Right renal cortex interstitium (tissue), 3 donors: ENCODE measurements at places on chromosomes 16 and 17.

- no peak for DNase-seq
Measured at GRCh38 chr17:50375858-50376538, 3.0 kb downstream of the EME1 start.

DNA sequence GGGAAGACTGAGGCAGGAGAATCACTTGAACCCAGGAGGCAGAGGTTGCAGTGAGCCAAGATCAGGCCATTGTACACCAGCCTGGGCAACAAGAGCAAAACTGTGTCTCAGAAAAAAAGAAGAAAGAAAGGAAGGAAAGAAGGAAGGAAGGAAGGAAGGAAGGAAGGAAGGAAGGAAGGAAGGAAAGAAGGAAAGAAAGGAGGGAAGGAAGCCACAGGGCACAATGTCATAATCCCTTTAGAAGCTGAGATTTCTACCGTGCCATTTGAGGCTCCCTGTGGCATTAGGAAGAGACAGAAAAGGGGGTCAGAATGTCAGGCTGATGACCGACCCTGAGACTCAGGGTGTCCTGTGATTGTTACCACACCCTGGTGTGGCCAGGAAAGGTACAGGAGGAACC, 6.6 kb downstream of the GNGT2 start:
- no peak for DNase-seq

DNA sequence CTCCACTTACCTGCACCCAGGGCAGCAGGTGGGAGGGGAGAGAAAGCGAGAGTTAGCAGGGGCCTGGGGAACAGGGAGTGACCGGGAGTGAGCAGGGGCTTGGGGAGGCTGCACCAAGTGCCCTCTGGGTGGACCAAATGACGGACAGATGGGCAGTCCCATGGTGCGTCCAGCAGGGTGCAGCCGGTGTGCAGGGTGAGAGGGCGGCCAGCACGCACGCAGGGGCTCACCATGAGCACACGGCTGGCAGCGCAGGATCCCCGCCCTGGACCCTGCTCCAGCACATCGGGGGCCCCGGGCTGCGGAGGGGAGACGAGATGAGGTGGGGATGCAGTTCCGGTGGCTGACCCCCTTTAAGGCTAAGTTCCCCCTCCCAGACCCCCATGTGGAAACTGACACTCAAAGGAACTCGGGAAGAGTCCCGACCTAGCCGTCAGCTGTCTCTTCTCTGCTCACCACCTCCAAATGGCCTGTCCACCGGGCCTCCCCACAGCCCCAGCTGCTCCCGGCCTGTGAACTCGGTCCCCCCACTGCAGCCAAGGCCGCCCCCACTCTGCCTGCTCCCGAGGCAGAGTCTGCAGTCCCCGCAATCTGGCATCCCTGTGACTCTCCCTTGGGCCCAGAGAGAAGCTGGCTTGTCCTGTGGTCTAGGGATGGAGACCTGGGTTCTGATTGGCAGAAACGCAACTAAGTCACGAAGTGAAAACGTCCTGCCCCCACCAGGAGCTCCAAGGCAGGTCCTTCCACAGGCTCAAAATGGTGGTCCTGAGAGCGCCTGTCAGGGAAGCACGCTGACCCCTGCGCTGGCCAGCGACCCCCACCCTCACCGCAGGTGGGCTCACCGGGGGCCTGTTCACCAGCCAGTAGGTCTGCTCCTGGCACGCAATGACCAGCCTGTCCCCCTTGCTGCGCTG, 2.9 kb downstream of the RGS11 start:
- DNase-seq = no peak

- no peak for DNase-seq
Measured at GRCh38 chr16:67537270-67537635, 8.6 kb downstream of the RIPOR1 start.

- DNase-seq = no peak
Measured at GRCh38 chr17:2076087-2076984, 21.4 kb downstream of the HIC1 start.

DNA sequence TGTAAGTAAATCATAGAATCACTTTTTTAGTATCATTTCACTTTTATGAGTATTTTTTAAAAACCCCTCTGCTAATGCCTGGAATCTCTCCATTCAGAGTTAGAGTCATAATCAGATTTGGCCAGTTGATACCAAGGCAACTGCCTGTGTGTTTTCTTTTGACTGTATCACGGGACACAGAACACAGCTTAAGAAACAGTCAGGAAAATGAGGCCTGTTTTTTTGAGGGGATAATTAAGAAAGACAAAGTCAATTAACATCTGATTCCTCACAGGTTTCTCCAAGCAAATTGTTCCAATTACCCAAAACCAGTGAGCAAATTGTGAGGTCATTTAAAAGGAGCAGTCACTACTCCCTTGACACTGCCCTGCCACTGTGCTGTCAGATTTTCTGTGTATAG, 944.5 kb upstream of the SOX9 start:
- no peak for DNase-seq

- DNase-seq = no peak
Measured at GRCh38 chr16:57549730-57550129, 7.3 kb downstream of the ADGRG5 start.

GRCh38 chr17:77136420-77136767, 4.4 kb upstream of the SEC14L1 start:
- DNase-seq = no peak

GRCh38 chr16:47278306-47278970, 134.7 kb upstream of the NETO2 start:
- DNase-seq = no peak

GRCh38 chr17:69250641-69251040, 22.0 kb upstream of the ABCA10 start:
- DNase-seq = no peak

- peak; percentile 69 for DNase-seq
Measured at GRCh38 chr17:80254396-80255251, 6.0 kb upstream of the RNF213 start.

DNA sequence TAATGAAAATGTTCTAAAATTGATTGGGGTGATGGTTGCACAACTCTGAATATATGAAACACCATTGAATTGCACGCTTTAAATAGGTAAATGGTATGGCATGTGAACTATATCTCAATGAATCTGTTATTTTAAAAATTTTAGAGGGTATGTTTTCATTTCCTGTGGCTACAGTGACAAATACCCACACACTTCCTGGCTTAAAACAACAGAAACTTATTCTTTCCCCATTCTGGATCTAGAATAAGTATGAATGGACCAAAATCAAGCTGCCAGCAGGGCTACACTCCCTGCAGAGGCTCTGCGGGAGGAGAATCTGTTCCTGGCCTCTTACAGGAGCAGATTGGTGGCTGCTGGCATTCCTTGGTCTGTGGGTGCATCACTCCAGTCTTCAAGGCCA, 11.3 kb upstream of the PECAM1 start:
- DNase-seq = no peak

- DNase-seq = no peak
Measured at GRCh38 chr17:74670329-74670728, 42.4 kb downstream of the CD300LF start.

- no peak for DNase-seq
Measured at GRCh38 chr16:85072947-85073346, 39.3 kb downstream of the CIBAR2 start.

GRCh38 chr17:34626121-34626681, 46.8 kb downstream of the TMEM132E start:
- no peak for DNase-seq

- DNase-seq = no peak
Measured at GRCh38 chr17:48047113-48047740, 932 bp upstream of the NFE2L1 start.

GRCh38 chr17:72031219-72031884, 89.5 kb upstream of the SOX9 start:
- DNase-seq = no peak

DNA sequence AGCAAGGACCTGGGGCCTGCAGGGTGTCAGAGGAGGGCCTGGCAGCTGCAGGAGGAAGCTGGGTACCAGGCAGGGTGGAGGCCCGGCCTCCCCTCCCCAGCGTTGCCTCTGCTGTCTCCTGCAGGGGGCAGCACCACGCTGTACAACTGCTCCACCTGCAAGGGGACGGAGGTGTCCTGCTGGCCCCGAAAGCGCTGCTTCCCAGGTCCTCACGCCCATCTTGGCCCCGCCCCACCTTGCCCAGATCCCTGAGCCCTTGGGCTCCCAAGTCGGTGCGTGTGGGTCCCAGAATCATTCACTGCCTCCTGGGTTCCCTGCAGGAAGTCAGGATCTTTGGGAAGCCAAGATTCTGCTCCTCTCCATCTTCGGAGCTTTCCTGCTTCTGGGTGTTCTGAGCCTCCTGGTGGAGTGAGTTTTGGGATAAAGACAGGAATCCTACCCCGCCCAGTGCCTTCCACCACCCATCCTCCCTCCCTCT, 1.2 kb downstream of the TMEM95 start:
- peak; percentile 38 for DNase-seq

DNA sequence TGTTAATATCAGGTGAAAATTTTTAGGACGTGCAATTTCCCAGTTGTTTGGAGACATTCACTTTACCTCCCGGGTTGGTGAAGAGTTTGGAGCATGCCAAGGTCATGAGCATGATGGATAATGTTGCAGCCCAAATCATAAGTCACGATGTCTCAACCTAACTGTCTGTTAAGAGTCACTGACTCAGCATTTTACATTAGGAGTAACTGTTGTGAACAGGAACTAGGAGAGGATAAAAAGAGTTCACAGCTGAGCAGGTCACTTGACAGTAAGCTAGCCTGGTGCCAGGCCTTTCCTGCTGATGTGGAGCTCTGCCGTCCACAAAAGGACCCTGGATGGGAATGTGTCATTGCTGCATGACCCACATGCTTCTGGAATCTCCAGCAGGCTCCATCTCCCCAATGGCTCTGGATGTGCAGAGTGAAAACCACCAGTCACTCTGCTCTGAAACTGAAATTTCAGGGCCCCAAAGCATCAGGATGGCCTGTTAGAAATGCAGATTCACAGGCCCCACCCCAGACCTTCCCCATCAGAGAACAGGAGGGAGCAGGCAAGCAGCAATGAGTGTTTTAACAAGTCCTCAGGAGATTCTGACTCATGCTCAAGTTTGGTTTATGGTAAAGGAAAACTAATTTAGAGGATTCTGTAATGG, 371.6 kb upstream of the MAF start:
- DNase-seq = no peak

DNA sequence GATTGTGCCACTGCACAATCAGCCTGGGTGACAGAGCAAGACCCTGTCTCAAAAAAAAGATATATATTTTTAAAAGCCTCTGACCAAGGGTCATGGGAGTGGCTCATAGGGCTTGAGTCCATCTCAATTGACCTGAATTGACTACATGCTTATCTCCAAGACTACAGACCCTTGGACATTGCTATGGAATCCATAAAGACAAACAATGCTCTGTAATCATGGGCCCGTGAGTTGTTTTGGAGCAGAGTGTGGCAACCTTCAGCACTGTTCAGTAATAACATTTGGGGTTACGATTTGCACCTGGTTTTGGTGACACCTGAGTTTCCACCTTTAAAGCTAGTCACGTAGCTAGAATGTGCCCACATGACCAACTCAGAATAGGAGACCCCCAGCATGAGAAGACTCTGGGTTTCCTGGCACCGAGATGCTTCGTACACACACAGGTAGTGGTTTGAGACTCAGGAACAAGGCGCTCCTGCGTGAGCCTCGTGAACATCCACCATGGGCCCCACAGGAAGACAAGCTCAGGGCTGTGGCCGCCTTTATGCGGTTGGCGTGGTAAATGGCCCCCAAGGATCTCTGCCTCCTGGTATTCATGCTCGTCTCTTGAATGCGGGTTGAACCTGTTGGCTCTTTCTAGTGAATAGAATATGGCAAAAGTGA, 66.6 kb upstream of the RPH3AL start:
- no peak for DNase-seq

DNA sequence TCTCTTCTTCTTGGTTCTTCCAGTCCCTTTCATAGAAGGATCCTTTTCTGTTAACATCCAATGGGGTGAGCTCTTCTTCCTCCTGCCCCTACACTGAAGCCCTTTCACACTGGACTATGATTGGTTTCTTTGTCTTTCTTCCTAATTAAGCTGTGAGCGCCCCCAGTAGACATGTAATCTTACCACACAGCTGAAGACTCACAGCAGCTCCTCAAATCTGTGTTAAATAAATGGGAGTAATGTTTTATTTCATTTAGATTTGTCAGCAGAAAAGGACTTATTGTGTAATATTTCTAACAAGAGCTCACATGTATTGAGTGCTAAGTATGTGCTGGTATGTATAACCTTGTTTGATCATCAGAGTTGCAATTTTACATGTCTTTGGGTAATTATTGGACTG, 55.7 kb downstream of the TOX3 start:
- no peak for DNase-seq

DNA sequence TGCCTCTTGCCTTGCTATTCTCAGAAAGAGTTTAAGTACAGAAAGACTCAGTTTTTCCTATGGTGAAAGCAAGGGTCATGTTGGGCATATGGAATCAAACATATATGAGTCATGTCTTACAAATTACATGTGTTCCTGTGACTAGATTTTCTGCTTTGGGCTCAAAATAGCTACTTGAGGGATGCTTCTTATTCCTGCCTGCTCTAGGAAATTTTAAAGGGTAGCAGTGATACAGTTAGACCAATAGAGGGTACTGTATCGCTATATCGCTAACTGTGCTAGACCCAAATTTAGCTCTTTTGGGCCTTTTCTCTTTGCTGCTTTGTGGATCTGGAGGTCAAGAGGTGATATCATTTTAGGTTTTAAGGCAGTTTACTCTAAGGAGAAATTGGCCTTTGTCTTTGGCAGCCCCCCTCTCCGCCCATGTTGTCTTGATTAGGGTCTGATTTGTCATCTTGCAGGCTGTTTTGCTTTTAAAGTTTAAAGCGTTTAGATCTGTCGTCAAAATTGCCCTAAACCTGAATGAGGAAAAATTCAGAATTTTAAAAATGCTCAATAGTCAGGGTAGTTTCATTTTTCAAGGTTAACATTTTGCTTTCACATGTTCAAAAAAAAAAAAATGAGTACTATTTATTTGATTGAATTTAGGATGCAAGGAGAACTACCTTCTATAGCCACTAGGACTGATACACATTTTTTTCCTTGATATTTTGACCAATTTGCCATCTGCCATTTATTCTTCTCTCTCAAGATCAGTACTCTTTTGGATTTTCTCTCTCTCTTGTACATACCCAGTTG, 8.8 kb downstream of the NFATC3 start:
- DNase-seq = no peak

GRCh38 chr16:50419116-50419515, 50.3 kb upstream of the BRD7 start:
- DNase-seq = no peak

DNA sequence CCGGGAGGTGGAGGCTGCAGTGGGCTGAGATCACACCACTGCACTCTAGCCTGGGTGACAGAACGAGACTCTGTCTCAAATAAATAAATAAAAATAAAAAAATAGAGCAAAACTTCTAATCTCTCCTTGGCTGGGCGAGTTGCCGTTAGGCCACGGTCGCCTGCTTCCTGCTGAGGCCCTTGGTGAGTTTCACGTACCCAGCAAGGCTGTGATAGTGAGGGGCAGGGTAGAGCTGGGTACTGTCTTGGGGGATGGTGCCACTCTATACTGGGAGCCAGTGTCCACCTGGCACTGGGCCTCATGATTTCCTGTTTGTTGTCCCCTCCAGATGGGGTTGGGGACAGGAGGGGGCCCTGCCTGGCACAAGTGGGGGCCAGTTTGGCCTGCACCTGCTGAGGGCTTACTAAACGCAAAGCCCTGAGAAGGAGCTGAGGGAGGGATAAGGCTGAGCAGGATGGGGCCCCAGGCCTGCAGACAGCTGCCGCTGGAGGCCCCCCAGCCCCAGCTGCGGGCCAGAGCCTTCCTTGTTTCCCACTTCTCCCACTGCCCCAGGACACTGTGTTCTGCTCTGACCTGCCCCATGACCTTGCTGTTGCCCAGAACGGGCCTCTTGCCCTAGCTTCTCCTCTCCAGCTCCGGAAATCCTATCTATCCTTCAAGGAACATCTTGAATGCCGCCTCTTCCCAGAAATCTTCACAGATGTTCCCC, 25.4 kb downstream of the GJD3 start:
- DNase-seq = no peak

GRCh38 chr16:79497606-79498350, 102.8 kb downstream of the MAF start:
- no peak for DNase-seq
